Stimulated activated CD8-positive, alpha-beta memory T cell treated with anti-CD3 and anti-CD28 coated beads, Interleukin-2, amount 100 ng/mL, for 1 hour (primary cell): ENCODE measurements at places on chromosomes 1 and 21.

DNA sequence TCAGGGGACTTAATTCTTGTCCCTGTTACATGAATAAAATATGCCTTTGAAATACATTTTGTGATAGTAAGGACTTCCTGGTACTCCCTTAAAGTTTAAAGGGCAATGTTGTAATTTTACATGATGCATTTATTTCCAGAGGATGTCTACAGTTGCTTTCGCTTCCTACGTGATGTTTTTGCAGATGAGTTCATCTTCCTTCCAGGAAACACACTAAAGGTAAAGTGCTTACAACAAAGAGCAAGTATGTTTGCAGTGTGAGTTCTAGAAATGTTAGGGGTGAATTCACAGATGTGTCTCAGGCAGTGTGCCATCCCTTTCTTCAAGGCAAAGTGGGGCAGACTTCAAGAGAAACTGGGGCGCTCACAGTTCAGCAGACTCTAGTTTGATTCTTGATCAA is 31.2 kb downstream of the GNPAT start:
- DNase-seq = no peak

DNA sequence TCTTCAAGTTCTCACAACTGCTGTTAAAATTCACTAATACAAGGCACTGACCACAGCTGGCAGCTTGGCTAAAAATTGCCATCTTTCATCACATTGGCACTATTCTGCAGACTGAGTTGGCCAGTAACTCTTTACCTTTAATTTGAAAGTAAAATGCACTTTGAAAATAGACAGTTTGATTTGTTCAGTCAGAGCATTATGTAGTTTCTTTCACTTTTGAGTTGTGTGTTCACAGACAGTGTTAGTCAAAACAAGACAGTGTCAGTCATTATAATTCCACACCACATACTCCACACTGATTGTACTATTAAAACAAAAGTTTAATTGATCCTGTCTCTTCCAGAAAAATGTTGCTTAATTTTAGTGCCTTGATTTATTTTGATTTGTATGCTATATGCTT is 160.7 kb downstream of the SDCCAG8 start:
- no peak for DNase-seq

- no peak for DNase-seq
Observed at GRCh38 chr1:29410476-29410875, 174.2 kb downstream of the PTPRU start.

DNA sequence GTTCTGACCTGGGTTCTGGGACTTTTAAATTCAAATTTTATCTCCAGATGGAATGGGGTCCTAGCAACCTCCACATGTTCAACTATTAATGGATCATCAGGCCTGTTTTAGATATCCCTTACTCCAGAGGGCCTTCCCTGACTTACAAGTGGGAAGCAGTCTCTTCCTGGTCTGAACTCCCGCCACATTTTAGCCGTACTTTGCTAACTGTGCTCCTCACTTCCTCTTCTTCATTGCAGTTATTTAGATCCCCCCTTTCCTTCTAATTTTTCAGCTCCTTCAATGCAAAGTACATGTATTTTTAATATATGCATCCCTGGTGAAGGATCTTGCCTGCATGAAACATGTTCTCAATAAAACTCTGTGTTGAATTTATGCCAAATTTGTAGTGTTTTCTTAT is 3.7 kb downstream of the CD1A start:
- DNase-seq = no peak

DNA sequence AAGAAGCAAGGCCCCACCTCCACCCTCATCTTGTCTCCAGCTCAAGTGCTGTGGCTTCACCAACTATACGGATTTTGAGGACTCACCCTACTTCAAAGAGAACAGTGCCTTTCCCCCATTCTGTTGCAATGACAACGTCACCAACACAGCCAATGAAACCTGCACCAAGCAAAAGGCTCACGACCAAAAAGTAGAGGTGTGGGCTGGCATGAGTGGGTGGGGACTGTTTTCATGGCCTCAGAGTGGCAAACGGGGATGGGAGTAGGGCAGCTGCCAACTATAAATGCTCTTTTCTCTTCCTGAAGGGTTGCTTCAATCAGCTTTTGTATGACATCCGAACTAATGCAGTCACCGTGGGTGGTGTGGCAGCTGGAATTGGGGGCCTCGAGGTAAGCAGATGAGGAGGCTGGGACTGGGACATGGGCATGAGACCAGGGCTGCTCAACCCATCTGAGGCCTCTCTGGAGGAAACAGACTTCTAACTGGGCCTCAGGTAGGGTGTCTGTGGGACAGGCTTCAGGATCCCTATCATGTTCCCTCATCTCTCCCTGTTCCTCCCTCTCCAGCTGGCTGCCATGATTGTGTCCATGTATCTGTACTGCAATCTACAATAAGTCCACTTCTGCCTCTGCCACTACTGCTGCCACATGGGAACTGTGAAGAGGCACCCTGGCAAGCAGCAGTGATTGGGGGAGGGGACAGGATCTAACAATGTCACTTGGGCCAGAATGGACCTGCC is 8.8 kb upstream of the P3R3URF start:
- DNase-seq = no peak

DNA sequence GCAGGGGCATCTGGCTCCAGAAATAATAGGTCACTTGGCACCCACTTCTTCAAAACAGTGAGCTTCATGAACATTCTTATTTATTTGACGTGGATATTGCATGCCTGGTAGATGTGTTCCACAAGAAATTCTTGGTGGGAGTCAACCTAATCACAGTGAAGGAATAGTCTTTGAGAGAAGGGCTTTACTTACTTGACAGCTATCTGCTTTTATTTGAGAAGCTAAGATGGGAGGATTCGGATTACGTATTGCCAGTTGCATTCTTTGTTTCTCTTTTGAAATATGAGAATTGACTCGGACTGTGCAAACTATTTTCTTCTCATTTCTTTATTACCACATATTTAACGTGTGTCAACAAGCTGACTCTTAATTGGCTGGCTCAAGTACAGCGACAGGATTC is 117.2 kb downstream of the FASLG start:
- no peak for DNase-seq

- DNase-seq = no peak
Observed at GRCh38 chr1:66571789-66572188, 37.8 kb downstream of the SGIP1 start.

DNA sequence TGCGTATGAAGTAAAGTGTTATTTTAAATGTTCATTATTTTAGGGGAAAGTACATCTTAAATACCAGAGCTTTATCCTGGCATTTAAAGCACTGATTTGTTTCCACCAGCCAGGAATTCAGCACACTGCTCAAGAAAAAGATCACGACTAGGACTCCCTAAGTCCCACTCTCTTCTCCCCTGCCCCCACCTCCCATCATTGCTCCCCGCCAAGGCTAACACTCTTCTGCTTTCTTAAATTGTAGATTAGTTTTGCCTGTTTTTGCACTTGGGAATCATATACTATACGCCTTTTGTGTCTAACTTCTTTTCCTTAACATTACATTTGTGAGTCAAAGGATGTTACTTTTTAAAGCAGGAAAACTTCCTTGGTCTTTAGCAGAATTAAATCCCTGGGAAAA is 37.5 kb upstream of the C1orf105 start:
- DNase-seq = no peak

- DNase-seq = no peak
Observed at GRCh38 chr1:103517380-103518047, 8.0 kb upstream of the RNPC3 start.

- DNase-seq = no peak
Observed at GRCh38 chr21:45270306-45270821, 17.3 kb downstream of the POFUT2 start.

DNA sequence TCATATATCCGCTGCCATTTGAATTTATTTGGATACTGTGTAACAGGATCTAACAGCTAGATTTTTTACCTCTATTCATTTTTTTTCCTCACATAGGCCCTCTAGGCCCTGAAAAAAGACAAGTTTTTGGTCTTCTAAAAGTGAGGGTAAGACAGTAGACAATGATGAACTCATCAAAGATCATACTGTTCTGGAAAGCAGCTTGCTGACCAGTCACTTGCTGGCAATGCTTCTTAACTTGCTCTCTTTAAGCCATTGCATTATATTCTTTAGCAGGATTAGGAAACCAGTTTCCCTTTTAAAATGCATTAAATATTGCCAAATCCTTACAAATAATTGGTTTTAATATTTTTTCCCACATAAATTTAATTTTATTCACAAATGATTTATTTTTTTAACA is 65.5 kb downstream of the SYT14 start:
- DNase-seq = no peak

GRCh38 chr1:201371276-201371675 is 6.2 kb downstream of the TNNT2 start:
- no peak for DNase-seq

DNA sequence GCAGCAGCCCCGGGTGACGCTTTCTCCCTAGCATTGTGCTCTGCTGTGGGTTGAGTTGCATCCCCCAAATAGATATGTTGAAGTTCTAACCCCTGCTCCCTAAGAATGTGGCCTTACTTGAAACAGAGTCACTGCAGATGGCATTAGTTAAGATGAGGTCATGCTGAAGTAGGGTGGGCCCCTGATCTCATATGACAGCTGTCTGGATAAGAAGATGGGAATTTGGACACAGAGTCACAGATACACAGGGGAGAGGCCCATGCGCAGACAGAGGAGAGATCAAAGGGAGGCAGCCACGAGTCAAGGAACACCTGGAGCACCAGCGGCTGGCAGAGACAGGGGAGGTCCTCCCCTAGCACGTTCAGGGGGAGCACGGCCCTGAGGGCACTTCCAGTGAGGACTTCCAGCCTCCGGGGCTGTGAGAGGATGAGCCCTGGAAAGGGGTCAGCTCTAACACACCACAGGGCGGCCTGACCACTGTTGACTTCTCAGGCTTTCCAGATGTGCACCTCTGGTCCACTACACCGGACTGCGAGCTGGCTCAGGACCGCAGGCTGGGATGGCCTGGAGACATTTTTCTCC is 46.4 kb downstream of the ABCG1 start:
- no peak for DNase-seq

GRCh38 chr1:178382372-178382771 is 114.4 kb downstream of the CLEC20A start:
- DNase-seq = no peak

GRCh38 chr1:163063143-163063542 is 6.0 kb upstream of the RGS4 start:
- no peak for DNase-seq

GRCh38 chr21:43686811-43687565 is 27.6 kb downstream of the RRP1B start:
- no peak for DNase-seq

- no peak for DNase-seq
Observed at GRCh38 chr1:153261281-153262069, 2.0 kb downstream of the LORICRIN start.

- no peak for DNase-seq
Observed at GRCh38 chr1:116572099-116572498, 1.3 kb upstream of the CD58 start.

- no peak for DNase-seq
Observed at GRCh38 chr1:56478734-56479133, 100.6 kb downstream of the PLPP3 start.

DNA sequence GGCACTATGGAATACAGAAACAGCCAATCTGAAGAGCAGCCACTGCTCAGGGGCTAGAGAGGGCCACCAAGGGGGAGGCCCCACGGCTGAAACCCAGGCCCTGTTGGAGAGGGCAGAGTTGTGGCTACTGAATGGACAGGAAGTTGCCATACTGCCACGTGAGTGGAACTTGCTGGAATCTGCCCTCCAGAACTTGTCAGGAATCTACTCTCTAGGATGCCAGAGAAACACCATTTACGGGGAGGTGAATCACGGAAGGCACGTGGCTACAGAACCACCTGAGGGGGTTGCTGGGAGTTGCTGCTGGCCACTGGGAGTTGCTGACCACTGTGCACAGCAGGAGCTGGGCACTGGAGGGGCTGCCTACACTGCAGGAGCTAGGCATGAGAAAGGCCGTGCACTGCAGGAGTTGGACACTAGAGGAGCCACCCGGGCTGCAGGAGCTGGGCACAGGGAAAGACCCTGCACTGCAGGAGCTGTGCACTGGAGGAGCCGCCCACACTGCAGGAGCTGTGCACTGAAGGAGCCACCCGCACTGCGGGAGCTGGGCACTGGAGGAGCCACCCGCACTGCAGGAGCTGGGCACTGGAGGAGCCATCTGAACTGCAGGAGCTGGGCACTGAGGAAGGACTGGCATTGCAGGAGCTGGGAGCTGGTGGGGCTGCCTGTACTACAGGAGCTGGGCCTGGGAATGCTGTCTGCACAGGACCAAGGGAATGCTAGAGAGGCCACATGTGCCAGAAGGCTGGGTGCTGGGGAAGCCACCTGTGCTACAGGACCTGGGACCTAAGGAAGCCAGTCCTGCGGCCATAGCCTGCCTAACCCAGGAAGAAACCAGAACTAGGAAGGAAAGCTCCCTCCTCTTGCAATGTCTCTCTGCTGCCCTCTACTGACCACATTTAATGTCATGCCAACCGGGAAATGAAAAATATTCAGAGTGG is 343.4 kb downstream of the MATN1 start:
- DNase-seq = no peak

DNA sequence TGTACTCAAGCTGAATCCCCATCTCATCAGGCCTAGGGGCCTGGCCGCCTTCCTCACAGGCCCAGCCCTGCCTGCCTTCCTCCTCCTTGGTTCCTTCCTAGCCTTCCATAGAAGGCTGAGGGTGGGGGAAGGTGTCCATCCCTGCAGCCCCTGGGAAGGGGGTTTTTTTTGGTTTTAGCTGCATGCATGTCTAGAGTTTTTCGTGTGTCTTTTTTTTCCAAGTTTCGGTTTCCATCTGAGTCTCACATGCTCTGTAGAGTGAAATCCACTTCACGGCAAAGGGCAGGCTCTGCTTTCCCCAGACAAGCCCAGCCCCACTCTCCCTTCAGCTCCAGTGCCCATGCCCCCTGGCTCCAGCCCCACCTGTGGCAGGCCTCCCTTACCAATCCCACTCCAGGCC is 32.1 kb downstream of the GRHL3 start:
- DNase-seq = no peak

DNA sequence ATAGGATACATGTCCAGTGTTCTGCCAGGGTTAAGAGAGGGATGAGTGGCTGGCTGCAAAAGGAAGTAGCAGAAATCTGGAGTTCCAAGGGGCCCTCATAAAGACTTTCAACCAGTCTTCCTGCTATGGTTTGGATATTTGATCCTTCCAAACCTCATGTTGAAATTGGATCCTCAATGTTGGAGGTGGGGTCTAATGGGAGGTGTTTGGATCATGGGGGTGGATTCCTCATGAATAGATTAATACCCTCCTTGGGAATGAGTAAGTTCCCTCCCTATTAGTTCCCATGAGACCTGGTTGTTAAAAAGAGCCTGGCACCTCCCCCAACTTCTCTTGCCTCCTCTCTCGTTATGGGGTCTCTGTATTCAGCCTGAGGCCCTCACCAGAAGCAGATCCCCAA is 10.1 kb upstream of the GNG12 start:
- DNase-seq = no peak

- DNase-seq = no peak
Observed at GRCh38 chr1:30103708-30104411, 619.5 kb downstream of the MATN1 start.

GRCh38 chr1:187465441-187465840 is 636.7 kb downstream of the PLA2G4A start:
- DNase-seq = no peak

DNA sequence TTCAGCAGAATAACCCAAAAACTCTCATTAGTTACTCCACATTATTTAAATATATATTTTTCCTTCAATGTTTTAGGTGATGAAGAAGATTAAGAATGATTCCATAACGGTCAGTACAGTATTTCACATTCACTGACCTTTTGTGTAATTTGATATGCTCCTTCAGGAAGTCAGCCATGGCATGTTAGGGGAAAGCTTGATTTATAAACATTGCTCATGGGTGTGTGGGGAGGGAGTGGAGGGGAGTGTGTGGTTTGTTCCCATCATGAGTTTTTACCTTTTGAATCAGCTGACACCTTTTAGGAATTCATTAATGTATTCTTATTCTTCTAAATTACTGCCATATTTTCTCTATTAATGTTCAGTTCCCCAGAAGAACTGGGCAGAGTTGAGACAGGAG is 240.2 kb downstream of the ATG4C start:
- no peak for DNase-seq
